ENCODE measurements at places on chromosomes 7 and 10.
A peak's percentile ranks its signal among the peaks of the same experiment; 100 is the strongest.

GRCh38 chr7:105691680-105692564 is 110.6 kb upstream of the EFCAB10 start:
- DNase-seq = peak; percentile 64

GRCh38 chr10:87918254-87918859 is 54.9 kb downstream of the PTEN start:
- peak; percentile 50 for DNase-seq

GRCh38 chr10:73044378-73045285 is 52.0 kb downstream of the P4HA1 start:
- no peak for DNase-seq

- DNase-seq = no peak
Measured at GRCh38 chr10:30816159-30816819, 186.7 kb upstream of the LYZL2 start.

- no peak for DNase-seq
Measured at GRCh38 chr10:16408379-16408778, 28.4 kb upstream of the PTER start.

- DNase-seq = no peak
Measured at GRCh38 chr10:13587391-13587790, 626 bp downstream of the PRPF18 start.

DNA sequence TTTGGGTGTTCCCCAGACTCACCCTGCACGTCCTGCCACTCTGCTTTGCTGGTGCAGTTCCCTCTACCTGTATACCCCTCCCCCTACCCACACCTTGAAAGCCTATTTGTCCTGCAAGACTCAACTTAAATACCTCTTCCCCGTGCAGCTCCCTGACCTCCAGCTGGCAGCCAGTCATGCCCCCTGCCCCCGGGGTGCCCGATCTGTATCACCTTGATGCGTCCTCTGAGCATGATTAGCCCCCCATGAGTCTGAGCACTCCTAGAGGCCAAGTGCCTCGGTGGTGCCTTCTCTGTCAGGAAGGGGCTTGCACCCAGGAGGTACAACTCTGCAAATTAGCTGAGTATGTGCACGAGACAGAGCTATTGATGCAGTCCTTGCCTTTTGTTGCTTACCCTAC is 95.1 kb downstream of the RGS10 start:
- DNase-seq = no peak

GRCh38 chr10:22022257-22023032 is 18.9 kb upstream of the DNAJC1 start:
- peak; percentile 65 for DNase-seq

GRCh38 chr10:57145548-57145947 is 784.5 kb upstream of the ZWINT start:
- DNase-seq = no peak

GRCh38 chr10:115093776-115094408 is 727 bp downstream of the ATRNL1 start:
- DNase-seq = peak; percentile 2

DNA sequence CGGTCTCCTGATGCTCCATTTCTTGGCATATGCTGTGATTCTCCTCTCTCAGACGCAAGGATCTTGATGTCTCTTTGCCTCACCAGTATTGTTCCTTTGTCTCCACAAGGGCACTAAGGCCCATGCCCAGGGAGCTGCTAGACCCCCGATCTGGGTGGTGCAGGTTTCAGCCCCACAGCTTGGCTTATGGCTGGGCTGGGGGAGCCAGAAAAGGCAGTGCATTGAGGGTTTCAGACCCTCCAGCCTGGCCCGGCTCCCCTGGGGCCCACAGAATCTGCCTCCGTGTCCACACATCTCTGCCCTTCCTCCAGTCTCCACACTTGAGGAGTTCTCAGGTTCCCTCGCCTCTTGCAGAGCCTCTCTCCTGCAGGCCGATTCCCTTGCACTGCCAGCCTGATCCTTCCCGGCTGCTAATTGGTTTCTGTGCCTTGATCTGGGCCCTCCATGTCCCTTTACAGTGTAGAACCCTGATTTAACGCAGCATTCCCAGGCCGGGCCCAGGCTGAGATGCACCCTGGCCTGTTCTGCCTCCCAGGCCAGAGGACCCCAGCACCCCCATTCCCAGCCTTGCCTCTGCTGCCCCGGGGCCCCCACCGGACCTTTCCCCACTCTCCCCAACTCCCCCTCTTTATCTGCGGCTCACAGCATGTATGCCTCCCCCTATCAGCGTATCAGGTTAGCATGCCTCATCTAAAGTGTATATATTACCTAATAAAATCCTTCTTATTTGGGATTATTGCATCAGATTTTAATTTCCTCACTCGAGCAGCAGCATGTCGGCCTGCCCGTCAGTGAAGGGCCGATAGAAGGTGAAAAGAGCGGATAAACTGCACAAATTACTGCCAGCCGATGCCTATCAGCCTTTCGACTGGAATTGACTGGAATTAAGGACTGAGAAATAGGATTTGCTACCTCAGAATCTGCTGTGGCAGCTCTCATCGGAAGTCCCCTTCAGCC is 145.7 kb downstream of the C10orf105 start:
- no peak for DNase-seq

GRCh38 chr7:41824284-41824683 is 121.4 kb upstream of the INHBA start:
- peak; percentile 77 for DNase-seq

DNA sequence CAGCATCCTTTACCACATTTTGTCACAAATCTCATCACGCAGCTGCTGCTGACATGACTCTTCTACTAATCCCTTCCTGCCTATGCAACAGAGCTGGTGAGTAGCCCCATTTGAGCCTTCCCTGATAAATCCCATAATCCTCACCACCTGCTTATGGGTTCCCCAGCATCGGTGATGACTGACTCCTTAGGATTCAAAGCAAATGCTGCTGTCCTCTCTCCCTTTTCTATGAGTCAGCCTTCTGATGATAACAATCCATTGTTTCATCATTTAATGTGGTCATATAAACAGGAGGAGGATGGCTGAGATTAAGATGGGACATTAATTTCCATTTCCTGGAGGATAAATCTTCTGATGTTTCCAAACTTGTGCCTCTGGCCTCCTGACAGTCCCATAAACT is 73.4 kb downstream of the SORCS1 start:
- no peak for DNase-seq
